ENCODE measurements at places on chromosomes 12 and 14.

- H3K27ac ChIP-seq: no peak overlapping the region
- no peak overlapping the region for H3K4me3 ChIP-seq
- no peaks in the 10 kb centered on the region for H3K4me1 ChIP-seq
- no peaks in the 10 kb centered on the region for H3K27me3 ChIP-seq
- no peak for DNase-seq
Measured at GRCh38 chr14:45946251-45946650, 693.2 kb upstream of the MIS18BP1 start.

DNA sequence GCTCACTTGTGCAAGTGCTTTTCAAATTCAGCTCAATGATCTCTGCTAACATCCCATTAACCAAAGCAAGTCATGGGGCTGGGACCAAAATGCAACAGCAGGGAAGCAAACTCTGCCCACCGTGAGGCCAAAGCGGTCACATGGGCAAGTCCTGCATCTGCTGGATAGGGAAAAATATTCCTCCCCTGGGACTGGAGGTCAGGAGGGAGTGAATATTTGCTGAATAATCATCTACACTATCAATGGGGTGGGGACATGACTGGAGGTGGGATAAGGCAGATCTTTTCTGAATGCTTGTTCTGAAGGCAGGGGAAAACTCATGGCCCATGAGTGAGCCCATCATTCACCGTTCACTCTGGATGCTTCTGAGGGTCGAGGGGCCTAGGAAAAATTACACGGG, 45.1 kb upstream of the VRK1 start:
- H3K4me1 ChIP-seq: no peaks in the 10 kb centered on the region
- no peak overlapping the region for H3K27ac ChIP-seq
- peaks cover 9% of the 10 kb centered on the region for H3K27me3 ChIP-seq
- H3K36me3 ChIP-seq: no peaks in the 10 kb centered on the region
- DNase-seq: no peak
- no peak overlapping the region for H3K4me3 ChIP-seq

DNA sequence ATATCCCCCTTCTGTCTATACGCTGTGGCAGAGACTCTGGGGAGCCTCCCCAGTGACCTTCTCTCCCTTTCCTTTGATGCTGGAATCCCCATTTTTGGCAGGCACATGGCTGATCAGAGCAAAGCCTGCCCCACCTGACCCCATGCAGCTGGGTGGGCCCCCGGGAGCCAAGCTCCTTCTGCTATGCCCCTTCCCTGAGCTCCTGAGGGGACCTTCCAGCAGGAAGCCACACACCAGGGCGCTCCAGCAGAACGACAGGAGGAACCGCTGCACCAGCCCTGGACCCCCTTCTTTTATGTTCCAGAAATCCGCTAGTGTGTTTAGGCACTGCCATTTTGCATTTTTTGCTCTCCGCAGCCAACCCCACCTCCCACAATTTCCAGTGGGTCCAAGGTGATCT, 44.6 kb downstream of the TRAFD1 start:
- no peak overlapping the region for H3K4me3 ChIP-seq
- peaks cover 62% of the 10 kb centered on the region for H3K36me3 ChIP-seq
- no peak for DNase-seq
- no peaks in the 10 kb centered on the region for H3K4me1 ChIP-seq

- H3K27ac ChIP-seq: no peak overlapping the region
- DNase-seq: no peak
Measured at GRCh38 chr14:80988735-80989429, 33.5 kb downstream of the TSHR start.

GRCh38 chr12:131635491-131636122, 75.3 kb upstream of the SFSWAP start:
- H3K4me3 ChIP-seq: no peak overlapping the region
- H3K36me3 ChIP-seq: no peaks in the 10 kb centered on the region
- DNase-seq: no peak
- H3K4me1 ChIP-seq: no peaks in the 10 kb centered on the region
- peaks cover 18% of the 10 kb centered on the region for H3K27me3 ChIP-seq

GRCh38 chr12:32917094-32917611, 20.6 kb upstream of the PKP2 start:
- H3K27ac ChIP-seq: no peak overlapping the region
- no peak for DNase-seq
- H3K4me3 ChIP-seq: no peak overlapping the region
- H3K27me3 ChIP-seq: no peaks in the 10 kb centered on the region
- no peaks in the 10 kb centered on the region for H3K4me1 ChIP-seq

GRCh38 chr12:65152596-65152995, 16.8 kb upstream of the LEMD3 start:
- no peaks in the 10 kb centered on the region for H3K4me1 ChIP-seq
- H3K4me3 ChIP-seq: no peak overlapping the region
- no peaks in the 10 kb centered on the region for H3K27me3 ChIP-seq

DNA sequence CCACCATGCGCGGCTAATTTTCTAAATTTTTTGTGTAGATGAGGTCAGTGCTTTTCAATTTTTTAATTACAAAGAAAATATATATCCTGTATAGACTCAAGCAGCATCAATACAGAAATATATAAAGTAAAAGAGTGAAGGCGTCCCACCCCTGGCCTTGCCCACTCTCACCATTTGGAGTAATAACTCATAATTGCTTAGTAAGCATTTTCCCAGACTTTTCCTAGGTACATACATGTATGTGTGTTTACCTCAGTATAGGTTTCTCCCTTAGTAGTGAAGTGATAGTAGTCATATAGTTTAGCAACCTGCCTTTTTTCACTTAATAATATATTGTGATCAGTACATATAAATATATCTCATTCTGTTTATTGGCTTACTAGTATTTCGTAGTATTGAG, 200.1 kb downstream of the NUBPL start:
- no peaks in the 10 kb centered on the region for H3K36me3 ChIP-seq
- no peaks in the 10 kb centered on the region for H3K4me1 ChIP-seq
- H3K4me3 ChIP-seq: no peak overlapping the region
- no peak overlapping the region for H3K27ac ChIP-seq
- no peaks in the 10 kb centered on the region for H3K27me3 ChIP-seq
- DNase-seq: no peak

DNA sequence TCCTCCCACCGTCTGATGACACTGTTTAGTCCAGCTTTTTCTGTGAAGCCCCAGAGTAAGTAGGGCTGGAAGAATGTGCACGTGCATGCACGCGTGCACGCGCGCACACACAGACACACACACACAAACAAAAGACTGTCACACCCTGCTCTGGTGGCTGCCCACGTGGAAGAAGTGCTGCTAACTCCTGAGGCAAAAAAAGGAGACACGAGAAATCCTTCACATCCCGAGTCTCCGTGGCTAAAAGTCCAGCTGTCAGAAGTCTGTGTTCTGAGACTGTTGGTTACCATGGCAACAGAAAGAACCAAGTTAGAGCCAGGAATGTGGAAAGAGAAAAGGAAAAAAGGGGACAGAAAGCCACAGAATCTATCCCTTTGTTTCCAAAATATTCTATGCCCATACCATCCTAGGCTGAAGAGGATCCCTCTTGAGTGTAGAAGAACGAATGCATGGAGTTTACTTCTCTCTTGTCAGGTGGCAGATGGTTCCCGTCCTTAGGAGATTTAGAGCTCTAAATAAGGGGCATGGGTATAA, 1.6 kb upstream of the C12orf71 start:
- no peaks in the 10 kb centered on the region for H3K27me3 ChIP-seq
- no peaks in the 10 kb centered on the region for H3K36me3 ChIP-seq
- no peak for DNase-seq
- no peak overlapping the region for H3K4me3 ChIP-seq
- no peaks in the 10 kb centered on the region for H3K4me1 ChIP-seq

- H3K36me3 ChIP-seq: no peaks in the 10 kb centered on the region
- no peak overlapping the region for H3K27ac ChIP-seq
- H3K27me3 ChIP-seq: peaks cover 19% of the 10 kb centered on the region
- H3K4me1 ChIP-seq: no peaks in the 10 kb centered on the region
- no peak for DNase-seq
Measured at GRCh38 chr14:52266782-52267181, 716 bp upstream of the PTGDR start.

- H3K36me3 ChIP-seq: no peaks in the 10 kb centered on the region
Measured at GRCh38 chr14:52977798-52978197, 26.9 kb upstream of the FERMT2 start.

DNA sequence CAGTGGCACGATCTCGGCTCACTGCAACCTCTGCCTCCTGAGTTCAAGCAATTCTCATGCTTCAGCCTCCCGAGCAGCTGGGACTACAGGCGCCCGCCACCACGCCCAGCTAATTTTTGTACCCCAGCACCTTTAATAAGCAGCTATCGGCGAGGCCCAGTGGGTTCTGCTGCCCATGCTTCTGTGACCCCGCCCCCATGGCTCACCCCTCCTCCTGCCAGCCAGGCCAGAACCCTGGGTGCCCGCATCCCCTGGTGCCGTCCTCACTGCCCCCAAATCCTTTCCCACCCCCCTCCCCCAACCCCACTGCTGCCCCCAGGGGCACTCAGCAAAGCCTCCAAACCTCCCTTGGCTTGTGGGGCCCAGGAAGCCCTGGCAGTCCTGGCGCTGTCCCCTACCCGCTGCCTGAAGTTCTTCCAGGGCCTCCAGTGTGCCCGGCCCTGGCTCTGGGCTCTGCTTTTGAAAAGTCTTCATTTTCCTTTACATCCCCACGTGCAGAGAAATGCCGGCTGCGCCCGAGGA, 14.5 kb downstream of the BAG5 start:
- H3K36me3 ChIP-seq: no peaks in the 10 kb centered on the region
- H3K4me1 ChIP-seq: peaks cover 60% of the 10 kb centered on the region
- no peaks in the 10 kb centered on the region for H3K27me3 ChIP-seq
- no peak overlapping the region for H3K27ac ChIP-seq

- no peak for DNase-seq
- H3K4me1 ChIP-seq: peaks cover 64% of the 10 kb centered on the region
- H3K36me3 ChIP-seq: no peaks in the 10 kb centered on the region
- peak overlapping the region; percentile 83 for H3K27ac ChIP-seq
- H3K4me3 ChIP-seq: no peak overlapping the region
- no peaks in the 10 kb centered on the region for H3K27me3 ChIP-seq
Measured at GRCh38 chr14:90576981-90577660, 180.3 kb downstream of the CALM1 start.

- no peak for DNase-seq
- no peak overlapping the region for H3K4me3 ChIP-seq
Measured at GRCh38 chr12:75792687-75793086, 238.9 kb downstream of the PHLDA1 start.

GRCh38 chr12:50845021-50845647, 2.4 kb downstream of the TMPRSS12 start:
- H3K4me1 ChIP-seq: peaks cover 16% of the 10 kb centered on the region
- no peak overlapping the region for H3K27ac ChIP-seq
- H3K36me3 ChIP-seq: no peaks in the 10 kb centered on the region
- H3K4me3 ChIP-seq: no peak overlapping the region

- no peak overlapping the region for H3K27ac ChIP-seq
- no peaks in the 10 kb centered on the region for H3K27me3 ChIP-seq
Measured at GRCh38 chr12:11954181-11954580, 116.6 kb upstream of the BCL2L14 start.

DNA sequence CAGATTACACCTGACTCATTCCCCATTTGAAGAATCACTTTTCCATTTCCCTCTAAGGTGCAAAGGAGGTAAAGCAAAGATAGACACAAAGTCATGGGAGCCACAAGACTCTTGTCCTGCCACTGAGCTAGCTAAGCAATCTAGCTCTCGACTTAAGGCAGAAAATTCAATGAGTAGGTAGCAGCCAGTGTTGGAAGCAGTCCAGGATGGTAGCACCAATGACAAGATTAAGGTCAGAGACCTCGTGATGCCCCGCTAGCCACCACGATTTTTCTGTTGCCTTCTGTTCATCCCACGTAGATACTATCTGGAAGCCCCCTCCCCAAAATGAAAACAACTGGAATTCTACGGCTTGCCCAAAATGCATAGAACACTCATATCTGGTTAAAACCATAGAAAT, 1.4 kb downstream of the VAMP1 start:
- peak; percentile 45 for DNase-seq
- H3K4me1 ChIP-seq: peaks cover 23% of the 10 kb centered on the region
- H3K27me3 ChIP-seq: no peaks in the 10 kb centered on the region

GRCh38 chr12:43115441-43116160, 436.4 kb downstream of the ADAMTS20 start:
- H3K27me3 ChIP-seq: no peaks in the 10 kb centered on the region
- H3K27ac ChIP-seq: no peak overlapping the region
- no peaks in the 10 kb centered on the region for H3K36me3 ChIP-seq
- H3K4me1 ChIP-seq: no peaks in the 10 kb centered on the region
